ENCODE measurements at places on chromosomes 2 and 18.

DNA sequence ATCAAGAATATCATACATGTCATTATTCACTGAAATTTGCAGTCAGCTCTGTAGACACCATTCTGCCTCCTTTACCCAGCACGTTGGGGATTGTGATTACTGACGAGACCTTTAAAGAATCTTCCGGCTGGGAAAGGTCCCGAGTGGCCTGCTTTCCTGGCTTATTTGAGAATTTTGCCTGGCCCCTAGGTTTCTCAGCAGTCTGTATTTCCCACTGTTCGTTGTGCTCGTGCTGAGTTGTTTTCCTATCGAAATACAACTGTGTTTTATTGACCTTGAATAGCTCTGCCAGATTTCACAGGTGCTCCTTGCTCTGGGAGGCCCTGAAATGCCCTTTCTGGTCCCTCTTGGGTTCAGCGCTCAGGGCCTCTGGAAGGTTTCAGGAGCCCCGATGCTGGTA lies 94.9 kb downstream of the AGAP1 start:
- DNase-seq = no peak

- no peak for DNase-seq
Measured at GRCh38 chr2:68475110-68475509, 7.7 kb downstream of the APLF start.

GRCh38 chr2:74571058-74571457 lies 16.5 kb downstream of the DOK1 start:
- no peak for DNase-seq

- peak; percentile 5 for DNase-seq
Measured at GRCh38 chr18:48409591-48410094, 460 bp upstream of the ZBTB7C start.

DNA sequence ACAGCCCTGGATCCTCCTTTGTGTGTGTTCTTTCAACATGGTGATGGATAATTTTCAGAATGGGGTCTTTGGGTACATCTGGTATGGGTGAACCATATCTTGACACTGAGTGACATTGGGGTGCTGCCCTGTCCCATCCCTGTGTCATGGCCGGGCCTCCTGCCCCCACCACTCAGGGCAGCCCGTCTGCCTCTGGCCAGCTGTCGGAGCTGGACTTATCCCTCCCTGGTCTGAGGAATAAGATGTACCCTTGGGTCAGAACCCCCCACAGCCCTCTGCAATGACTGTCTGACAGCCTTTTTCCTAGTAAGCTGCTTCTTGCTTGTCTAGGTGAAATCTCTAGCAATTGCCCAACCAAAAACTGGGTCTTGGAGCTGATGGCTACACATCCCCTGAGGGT lies 142.9 kb downstream of the SH3RF3 start:
- DNase-seq = no peak

GRCh38 chr18:74549591-74550104 lies 15.3 kb downstream of the CNDP1 start:
- DNase-seq = no peak

GRCh38 chr18:36406805-36407204 lies 109.3 kb downstream of the FHOD3 start:
- no peak for DNase-seq

DNA sequence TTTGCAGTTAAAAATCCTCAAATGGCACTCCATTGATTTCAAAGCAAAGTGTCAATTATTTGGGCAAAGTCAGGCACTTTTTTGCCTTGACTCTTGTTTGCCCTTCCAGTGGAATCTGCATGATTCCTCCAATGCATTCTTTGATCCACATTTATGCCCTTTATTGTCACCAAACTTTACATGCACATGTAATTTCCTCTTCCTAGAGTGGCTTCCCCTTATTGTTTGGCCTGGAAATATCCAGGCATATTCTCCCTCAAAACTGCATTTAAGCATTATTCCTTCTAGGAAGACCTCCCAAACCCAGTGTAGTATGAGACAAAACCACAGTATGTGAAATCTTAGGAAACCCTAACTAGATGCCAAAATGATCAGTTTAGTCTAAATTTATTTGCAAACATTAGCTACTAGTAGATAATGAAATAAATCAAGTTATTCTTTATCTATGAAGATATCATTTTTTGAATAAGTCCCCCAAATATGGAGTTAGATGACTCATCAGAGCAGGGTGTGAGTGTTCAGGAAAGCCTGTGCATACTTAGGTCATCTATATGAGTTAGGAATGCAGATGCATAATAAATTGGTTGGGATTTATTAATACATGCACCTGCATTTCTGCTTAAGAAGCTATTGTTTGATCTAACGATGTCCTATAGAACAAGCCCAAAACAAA lies 433.3 kb upstream of the TCF4 start:
- DNase-seq = no peak

GRCh38 chr2:73069041-73069854 lies 2.3 kb downstream of the SFXN5 start:
- no peak for DNase-seq

DNA sequence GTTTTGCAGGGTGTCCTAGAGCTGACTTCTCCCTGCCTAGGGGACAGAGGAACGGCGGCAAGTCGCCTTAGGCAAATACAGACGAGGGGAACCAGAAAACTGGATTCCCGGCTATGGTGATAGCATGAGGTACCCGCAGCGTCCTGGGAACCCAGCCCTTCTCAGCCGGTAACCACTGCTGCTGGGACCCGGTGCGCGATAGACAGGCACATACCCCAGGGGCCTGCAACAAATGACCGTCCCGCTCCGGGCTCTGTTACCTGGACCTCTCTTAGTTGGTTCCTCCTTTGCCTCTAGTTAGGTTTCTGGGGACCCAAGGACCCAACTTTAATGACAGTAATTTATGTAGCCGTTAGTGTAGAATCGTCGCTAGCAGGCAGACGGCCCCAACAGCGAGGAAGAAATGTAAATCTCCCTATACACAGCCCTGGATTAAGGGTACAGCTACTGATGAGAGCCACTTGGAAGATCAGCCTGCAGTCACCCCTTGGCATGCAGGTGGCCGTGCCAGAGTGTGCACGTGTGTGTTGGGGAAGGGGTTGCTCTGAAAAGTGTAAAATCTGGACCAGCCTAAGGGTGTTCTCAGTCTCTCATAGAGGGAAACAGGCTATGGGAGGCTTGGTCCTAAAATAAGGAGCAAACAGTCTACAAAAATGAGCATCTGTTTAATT lies 819 bp upstream of the SERPINE2 start:
- DNase-seq = no peak

DNA sequence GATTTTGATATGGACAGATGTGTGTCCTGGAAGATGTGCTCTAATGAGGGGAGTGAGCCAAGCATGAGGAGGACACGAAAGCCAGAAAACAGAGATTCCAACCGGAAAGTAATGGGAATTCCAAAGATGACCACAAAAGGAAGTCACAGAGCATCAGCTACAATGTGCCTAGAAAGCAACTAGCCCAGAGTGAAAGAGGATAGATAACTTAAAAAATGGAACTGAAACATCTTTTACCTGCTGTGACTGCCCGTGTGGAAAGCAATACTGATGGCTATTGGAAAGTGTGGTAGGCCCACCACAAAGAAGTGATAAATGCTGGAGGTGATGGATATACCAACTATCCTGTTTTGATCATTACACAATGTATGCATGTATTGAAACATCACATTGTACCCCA lies 21.6 kb downstream of the DNMT3A start:
- no peak for DNase-seq

DNA sequence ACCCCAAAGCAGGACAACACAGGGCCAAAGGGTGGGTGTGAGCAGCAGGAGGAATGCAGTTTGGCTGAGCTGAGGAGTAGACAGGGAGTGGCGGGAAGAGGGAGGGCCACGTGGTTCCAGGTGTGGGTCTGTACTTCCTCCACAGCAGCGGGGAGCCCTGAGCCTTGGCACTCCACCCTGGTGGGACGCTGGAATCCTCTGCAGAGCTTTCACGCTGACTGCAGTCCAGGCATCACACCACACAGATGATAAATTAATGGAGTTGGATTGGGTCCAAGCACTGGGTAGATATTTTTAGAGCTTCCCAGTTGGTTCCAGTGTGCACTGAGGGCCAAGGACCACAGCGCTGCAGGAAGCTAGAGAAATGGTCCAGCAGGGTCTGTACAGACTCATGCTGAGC lies 67.0 kb upstream of the TMEM200C start:
- peak; percentile 33 for DNase-seq

DNA sequence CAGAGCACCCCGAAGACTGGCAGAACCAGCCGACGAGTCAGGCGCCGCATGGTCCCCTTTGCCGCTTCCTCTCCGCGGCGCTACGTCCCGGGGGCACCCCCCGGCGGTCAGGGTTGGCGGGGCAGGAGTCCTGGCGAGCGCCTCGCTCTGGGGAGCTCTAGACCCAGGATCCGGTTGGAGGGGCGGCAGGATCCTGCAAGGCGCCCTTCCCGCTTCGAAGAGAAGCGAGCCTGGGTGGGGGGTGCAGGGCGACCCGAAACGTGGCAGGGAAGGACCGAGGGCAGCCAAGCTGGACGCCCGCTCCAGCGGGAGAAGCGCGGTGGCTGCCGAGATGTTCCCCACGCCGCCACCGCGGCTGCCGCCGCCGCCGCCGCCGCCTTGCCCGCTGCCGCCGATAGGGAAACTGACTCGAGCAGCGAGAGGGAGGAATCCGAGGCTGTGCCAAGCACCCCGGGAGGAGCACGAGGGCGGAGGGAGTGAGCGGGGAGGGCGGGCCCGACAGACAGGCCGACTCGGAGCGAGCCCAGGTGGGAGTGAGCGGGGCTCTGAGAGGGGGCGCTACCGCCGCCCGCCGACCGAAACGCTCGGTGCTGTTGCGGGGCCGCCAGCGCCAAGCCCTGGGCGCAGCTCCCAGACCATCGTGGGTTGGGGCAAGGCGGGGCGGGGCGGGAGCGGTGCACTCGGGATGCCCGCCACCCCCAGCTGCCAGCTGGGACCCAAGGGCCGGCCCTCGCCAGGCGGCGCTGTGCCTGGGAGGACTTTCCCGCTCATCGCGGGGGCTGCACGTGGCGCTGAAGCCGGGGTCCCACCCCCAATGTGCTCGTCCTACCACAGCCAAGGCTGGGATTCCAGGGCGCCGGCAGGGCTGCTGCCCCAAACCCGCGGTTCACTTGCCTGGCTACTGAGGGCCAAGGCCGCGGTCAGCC lies at the start of gene GALNT14:
GALNT14 (minus strand) TSS at position 404 of the 926 bp plus-strand sequence; CDS start at position 50, 354 bp downstream.
- DNase-seq = no peak

- no peak for DNase-seq
Measured at GRCh38 chr2:57296795-57297517, 749.6 kb upstream of the VRK2 start.

- DNase-seq = no peak
Measured at GRCh38 chr2:66457545-66457944, 22.6 kb downstream of the MEIS1 start.

- DNase-seq = no peak
Measured at GRCh38 chr2:132816234-132816633, 146.2 kb upstream of the LYPD1 start.

- DNase-seq = no peak
Measured at GRCh38 chr2:218814540-218815243, 16.9 kb downstream of the PRKAG3 start.

- DNase-seq = peak; percentile 50
Measured at GRCh38 chr2:43131051-43131889, 95.1 kb downstream of the ZFP36L2 start.

DNA sequence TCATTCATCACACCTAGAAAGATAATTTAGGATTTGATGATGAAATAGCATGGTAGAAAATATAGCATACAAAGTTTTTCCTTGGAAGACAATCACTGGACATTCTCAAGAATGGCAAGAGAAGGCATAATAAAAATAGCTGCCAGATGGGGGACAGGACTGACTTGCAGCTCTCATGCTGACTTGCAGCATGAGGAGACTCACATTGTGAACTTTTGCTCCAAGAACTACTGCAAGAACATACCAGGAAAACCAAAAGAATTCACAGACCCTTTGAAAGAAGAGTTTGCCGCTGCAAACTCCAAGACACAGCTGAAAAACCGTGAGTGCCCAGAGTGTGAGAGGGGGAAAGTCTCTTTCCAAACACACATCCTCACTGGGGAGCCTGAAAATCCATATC lies 47.0 kb downstream of the CRYGD start:
- no peak for DNase-seq

DNA sequence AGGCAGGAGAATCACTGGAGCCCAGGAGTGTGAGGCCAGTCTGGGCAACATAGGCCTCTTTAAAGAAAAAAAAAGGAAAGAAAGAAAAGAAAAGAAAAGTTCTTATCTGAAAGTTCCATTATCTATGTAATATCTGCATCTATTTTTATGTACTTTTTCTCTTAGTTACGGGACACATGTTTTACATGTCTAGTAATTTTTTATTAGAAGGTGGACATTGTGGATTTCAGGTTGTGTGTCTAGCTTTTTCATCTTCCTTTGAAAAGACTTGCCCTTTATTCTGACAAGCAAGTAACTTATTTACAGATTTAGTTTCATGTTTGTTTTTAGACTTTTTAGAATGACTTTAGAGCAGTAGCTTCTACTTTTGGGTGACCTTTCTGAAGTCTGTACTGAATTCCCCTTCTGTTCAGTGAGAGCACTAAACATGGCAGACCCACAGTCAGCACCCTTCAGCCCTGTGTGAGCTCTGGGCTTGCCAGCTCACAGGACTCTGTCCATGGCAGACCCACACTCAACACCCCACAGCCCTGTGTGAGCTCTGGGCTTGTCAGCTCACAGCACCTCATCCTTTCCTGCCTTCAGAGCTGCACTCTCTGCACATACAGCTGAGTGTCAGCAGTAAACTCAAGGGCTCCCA lies 17.5 kb downstream of the TRAPPC12 start:
- DNase-seq = no peak

- no peak for DNase-seq
Measured at GRCh38 chr18:74453642-74454198, 3.4 kb downstream of the DIPK1C start.

DNA sequence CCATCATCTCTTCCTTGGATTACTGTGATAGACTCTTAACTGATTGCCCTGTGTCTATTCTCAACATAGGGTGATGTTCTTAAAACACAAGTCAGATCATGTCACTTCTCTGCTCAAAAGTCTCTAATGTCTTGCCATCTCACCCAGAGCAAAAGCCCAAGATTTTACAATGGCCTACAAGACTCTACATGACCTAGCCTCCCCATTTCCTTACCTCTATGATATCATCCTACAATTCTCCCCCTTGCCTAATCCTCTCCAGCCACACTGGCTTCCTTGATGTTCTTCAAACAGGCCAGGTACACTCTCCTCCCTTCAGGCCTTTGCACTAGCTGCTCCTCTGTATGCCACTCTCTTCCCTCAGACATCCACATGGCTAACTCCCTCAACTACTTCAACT lies 55.1 kb downstream of the ROCK1 start:
- DNase-seq = no peak

DNA sequence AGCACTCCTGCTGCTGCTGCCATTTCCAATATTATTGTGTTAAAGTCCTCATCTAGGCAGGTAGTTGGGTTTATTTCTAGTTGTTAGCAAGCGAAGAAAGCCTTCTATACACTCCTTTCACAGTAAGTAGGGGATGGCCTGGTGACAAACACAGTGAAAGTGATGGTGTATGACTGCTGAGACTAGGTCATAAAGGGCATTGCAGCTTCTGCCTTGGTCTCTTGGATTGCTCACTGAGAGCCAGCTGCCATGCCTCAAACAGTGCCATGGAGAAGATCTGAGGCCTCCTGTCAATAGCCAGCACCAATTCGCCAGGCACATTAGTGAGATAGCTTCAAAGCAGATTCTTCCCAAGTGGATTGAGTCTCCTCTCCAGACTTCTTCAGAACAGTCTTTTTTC lies 27.6 kb upstream of the MSTN start:
- DNase-seq = no peak

GRCh38 chr2:226451486-226451885 lies 348.1 kb downstream of the IRS1 start:
- DNase-seq = no peak

Data from cerebellar cortex (tissue), 1 donor.